T-cell (primary cell): ENCODE measurements at places on chromosomes 4 and X. TPM values are rescaled to one million over a fixed set of nuclear protein-coding genes. Genes with fewer than 3 reads are reported as not detected.

DNA sequence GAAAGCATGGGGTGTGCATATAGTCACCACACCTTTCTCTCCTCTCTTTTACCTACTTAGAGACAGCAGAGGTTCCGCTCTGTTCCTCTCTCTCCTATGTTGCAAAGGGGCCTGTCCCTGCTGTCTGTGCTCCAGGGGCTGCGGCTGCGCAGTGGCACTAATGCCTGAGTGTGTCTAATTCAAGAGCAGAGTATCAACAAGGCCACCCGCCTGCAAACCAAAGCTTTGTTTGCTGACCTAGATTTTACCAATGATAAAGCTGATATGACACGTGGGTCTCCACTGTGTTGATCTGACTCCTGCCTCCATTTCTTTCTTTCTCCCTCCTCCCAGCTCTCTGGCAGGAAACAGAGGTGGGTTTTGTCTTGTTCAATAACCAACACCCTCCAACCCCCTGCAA lies 74.9 kb downstream of the NSG1 start:
- DNase-seq = peak; percentile 29

GRCh38 chrX:17737710-17737985 lies 355 bp downstream of the SCML1 start:
- no peak for DNase-seq

DNA sequence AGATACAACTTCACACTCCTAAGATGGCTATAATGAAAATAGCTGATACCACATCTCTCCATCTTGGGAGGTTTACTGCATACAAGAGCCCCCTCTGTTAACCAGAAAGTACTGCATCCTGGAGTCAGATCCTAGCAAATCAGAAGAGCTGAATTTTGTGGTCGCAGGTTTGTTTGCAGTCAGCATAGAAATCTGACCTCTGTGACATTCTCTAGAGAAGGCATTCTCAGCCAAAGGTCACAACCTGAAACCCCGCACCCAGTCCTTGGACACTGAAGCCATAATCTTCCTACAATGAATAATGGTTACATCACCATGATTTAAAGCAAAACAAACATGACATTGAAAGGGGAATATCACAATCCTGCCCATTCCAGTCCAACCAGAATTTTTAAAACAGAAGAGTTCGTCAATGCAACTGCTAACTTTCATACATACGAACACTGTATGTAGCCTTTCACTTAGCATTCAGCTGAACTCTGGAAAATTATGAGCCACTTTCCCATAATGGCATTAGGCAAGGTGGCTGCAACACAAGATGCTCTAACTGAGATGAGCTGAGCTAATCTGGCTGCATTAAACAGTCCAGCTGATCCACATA lies 17.6 kb downstream of the HS6ST2 start:
- DNase-seq = no peak

Gene NSG1
- total RNA-seq = 14.2 TPM
